ENCODE measurements at places on chromosomes 11 and 22.

DNA sequence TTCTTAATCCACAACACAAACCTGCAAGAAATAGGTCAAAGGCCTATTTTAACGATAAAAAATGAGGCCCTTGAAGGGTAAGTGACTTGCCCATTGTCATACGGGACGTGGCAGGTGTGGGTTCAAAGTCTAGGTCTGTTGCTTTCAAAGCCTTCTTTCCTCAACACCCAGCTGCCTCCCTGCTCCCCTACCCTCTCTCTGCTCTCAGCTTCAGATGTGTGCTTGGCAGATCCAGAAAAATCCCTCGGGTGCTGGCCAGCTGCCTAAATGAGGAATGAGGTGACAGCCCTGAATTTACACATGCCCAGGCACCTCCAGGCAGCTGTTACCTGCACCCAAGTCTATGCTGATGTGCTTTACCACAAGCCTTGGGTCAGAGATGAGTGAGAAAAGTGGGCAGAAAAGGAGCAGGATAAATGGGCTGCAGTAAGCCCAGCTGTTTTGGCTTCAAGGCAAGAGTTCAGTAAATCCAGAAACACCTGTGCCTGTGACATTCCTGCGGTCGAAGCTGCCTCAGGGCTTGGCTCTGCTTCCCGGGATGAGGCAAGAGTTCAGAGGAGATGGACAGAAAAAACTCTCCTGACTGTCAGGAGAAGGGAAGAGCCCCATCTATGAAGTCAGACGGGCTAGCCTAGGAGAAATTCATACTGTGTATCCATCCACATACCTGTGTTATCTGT is 49.9 kb upstream of the LDLRAD3 start:
- DNase-seq: no peak

- DNase-seq: no peak
Observed at GRCh38 chr11:7903940-7904339, 27.1 kb downstream of the OR10A6 start.

- DNase-seq: no peak
Observed at GRCh38 chr11:63507511-63507910, 1.6 kb downstream of the LGALS12 start.

DNA sequence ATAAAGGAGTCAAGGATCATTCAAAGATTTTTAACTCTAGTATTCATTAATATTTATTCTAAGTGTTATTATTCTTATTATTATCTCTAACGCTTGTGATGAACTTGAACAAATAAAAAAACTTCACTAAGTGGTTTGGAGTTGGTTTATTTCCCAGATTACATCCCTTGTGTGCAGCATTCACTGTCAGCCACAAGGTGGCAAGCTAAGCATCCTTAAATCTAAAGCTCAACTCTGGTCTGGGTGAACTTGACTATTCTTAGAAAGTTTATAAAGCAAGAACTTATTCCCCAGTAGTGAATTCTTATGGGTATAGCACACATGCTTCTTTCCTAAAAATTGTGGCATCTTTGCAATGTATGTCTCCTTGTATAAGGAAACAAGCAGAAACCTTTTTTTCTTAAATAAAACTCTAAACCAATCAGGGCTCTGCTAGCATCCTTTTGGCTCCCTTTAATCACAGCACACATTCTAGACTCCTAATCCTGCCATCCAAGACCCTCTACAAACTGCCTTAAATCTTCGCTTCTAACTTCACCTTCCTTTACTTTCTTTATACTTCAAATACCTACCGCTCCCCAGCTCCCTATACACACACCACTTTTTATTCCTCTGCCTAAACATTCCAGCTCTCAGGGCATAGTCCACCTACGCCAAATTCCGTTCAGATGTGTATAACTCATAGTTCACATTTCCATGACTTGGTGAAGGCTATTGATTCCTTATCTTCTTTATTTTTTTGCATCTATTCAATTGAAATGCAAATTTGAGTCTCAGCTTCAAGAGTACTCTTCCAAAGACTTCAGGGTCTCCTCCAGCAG is 1068.8 kb downstream of the DLG2 start:
- peak; percentile 57 for DNase-seq

- no peak for DNase-seq
Observed at GRCh38 chr11:12117611-12118010, 7.2 kb downstream of the MICAL2 start.

- DNase-seq: no peak
Observed at GRCh38 chr22:27029584-27030130, 372.3 kb downstream of the MIAT start.

- DNase-seq: no peak
Observed at GRCh38 chr11:58912124-58912523, 27.2 kb upstream of the GLYATL1 start.

DNA sequence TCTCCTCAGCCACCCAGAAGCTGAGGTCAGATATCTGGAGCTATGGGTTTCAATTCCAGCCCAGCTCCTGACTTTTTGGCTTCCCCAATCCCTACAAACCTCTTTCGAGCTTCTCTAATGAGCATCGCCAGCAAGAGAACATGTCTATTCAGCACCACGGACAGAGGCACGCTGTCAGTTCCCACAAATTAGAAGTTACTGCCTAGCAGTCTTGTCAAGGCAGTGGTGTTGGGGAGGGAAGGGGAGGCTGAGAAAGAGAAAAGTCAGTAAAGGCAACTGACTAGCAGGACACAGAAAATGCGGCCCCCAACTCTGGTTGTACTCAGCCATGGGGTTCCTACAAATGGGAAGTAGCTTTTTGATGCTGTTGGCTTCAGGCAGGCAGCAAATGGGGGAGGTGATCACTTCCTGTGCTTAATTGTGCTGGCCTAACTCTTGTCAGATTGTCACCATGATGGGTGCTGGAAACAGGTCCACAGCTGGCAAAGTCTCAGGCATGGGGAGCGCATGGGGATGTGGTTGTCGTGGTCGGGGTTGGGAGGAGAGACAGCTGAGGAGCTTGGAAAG is 205.9 kb downstream of the ST3GAL4 start:
- DNase-seq: no peak

DNA sequence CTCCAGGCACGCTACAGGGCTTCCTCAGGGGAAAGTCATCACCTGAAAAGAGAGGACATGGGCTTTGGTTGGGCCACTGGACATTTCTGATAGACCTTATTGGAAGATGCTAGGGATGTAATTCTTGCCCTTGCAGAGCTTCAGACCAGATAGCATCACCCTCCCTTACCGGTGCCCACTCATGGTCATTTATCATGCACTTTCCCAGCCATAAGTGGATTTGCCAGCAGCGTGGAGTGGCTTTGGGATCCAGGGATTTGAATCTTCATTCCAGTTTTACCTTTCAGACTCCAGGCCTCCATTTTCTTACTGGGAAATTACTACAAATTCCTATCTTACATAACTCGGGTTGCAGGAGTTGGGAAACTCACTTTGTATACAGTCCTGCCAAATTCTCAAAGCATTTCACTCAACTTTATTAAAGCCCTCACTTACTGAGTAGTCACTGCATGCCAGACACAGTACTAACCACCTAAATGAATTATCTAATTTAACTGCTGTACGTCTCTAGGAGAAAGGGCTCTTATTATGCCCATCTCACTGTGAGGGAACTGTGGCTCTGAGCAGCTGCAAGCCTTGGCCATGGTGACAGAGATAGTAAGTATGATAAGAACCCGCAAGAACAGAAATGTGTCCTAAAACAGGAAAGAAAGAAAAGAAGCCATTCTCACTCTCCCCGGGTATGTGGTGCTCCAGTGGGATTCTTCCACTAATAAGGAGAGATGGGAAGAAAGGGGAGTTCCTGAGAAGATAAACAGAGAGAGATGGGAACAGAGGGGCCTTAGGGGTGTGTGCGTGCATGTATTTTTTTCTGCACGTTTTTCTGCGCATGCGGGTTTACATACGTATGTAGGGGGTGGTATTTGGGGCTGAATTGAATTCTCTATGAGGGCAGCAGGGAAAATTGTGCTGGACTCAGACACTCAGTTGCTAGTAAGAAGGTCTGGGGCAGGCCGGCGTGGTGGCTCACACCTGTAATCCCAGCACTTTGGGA is 9.7 kb downstream of the CHRM1 start:
- DNase-seq: no peak

- no peak for DNase-seq
Observed at GRCh38 chr11:113991170-113991569, 16.3 kb downstream of the HTR3A start.

DNA sequence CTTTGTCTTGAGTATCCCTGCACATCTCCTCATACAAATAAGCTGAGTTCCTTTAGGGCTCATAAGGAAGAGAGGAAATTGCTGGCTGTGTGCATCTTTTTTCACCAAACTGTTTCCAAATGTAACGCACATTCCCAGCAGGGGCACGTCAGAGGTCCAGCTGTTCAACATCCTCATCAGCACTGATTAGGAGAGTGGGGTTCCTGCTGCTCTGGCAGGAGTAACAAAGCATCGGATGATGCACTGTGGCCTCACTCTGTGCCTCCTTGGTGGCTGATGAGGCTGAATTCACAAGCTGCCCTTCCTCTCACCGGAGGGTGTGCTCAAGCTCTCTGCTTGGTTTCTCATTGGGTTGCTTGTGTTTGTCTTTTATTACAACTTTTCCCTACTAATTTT is 35.5 kb upstream of the SLC25A1 start:
- no peak for DNase-seq

- DNase-seq: no peak
Observed at GRCh38 chr11:47148270-47148669, 28.4 kb downstream of the ARFGAP2 start.
